ENCODE measurements at places on chromosomes 2 and 18.
A peak's percentile ranks its signal among the peaks of the same experiment; 100 is the strongest.

DNA sequence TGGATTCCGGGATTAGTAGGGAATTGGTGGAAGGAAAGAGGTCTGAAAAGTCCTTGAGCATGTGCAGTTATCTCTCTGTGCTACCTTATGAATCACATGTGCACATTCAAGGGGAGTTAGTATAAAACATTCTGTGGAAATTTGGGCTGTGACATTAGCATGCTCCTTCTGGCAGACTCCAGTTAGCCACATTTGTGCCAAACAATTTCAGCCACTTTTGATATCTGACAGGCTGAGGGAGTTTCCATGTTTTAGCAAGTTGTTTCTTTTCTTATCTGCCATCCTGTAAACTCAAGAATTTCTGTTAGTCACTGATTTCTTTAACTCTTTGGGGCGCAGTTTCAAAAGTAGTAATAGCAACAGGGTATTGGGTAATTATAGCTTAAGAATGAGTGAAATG is 28.3 kb upstream of the GYPC start:
- DNase-seq = no peak

DNA sequence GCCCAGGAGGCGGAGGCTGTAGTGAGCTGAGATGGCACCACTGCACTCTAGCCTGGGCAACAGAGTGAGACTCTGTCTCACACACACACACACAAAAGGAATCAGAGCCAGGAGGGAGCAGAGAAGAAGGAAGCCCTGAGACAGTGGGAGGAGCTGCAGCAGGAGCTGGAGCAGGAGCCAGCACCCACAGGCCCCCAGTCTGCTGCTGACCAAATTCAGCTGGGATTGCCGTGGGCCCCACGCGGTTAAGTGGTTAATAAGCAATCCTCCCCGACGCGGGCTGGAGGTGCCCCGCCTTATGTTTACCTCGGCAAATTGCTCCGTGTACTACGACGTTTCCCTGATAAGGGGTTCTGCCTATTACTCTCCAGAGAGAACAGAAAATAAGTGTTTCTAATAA is 265.3 kb downstream of the TWIST2 start:
- DNase-seq = no peak

- DNase-seq = no peak
Observed at GRCh38 chr2:66430505-66431273, 4.2 kb upstream of the MEIS1 start.

DNA sequence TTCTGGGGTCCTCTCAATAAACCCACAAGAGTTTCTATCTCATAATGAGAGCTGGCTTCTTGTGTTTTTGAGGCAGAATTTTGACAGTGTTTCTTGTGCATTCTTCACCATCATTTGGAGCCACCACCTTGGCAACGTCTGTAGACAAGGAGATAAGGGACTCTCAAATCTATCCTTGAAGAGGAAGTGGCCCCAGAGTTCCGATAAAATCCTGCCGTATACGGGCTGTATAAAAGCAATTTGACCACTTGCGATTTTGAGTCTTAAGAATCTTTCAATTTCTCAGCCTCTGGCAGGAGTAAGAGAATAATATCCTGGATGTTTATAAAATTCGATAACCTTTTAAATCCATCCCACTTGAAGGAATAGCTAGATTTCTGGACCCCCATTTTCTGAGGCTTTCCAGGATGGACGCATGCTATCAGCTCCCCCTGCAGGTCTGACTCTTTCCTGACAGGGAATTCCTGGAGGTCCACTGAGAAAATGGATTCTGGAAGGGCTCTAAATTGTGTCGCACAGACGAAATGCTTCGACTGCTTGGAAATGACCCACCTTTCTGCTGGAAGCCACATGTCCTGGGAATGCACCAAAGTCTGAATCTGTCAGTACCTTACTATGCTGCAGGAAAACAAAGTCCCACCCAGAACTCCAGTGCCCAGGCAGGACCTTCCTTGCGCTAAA is 54.1 kb downstream of the E2F6 start:
- DNase-seq = no peak

- peak; percentile 98 for DNase-seq
Observed at GRCh38 chr2:191612496-191612895, 65.4 kb upstream of the NABP1 start.

DNA sequence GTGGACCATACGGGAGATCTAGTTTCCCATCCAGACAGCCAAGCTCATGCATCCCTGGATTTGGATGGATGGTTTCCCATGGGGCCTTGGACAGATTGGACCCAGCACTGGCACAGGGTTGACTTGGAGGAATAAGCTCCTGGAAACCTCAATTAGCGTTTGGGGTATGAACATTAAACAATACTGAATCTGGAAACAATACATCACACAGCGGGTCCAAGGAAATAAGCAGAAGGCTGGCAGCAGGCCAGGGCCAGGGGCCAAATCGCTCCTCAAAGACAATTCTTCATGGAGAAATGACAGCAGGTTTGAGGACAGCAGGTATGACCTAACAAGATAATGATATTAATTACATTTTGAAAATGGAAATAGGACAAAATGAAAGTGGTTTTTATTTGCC is 540.6 kb downstream of the RIT2 start:
- DNase-seq = no peak

DNA sequence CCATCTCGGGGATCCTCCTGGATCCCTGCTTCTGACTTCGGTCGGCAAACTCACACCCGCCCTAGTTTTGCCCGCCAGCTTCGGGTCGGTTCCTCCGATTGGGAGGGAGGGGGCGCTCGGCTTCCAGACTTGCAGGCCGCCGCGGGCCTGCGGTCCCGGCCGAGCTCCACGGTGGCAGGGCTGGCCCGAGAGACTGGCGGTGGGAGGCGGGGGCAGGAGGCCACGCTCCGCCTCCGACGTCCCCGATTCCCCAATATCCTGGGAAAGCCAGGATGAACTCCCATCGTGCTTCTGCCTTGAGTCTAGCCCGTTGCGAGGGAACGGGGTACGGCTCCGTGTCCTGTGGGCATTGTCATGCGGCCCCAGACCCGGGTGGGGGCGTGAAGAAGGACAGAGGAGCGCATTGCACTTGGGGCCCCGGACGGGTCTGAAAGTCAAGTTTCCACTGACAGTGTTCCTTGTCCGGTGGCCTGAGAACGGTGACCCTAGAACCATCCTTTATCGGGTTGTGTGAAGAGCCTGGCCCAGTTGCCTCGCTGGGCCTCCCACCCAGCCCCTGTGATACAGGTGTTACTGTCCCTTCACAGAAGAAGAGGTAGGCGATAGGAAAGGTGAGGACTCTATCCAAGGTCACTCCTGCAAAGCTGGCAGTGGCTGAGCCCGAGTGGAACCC is 2.4 kb upstream of the INHBB start:
- DNase-seq = no peak

- no peak for DNase-seq
Observed at GRCh38 chr2:102724016-102724490, 37.8 kb upstream of the TMEM182 start.

- DNase-seq = no peak
Observed at GRCh38 chr2:129903586-129904425, 75.7 kb upstream of the RAB6C start.

DNA sequence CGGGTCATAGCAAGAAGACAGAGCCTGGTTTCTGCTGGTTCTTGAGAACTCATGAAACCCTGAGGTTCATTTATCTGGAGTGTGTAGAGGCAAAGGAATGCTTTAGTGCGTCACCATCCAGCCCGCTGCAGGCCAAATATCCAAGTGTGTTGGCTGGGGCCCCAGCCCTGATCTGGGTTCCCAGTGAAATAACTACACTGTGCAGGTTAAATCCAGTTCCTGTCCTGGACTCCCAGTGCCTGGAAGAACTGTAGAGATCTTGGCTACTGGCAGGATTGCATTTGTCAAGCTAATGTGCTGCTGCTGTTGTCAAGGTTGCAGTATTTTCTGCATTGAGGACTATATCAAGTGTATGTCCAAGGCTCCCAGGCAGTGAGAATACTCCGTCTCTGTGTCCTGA is 89.9 kb downstream of the MAPK4 start:
- no peak for DNase-seq

- DNase-seq = no peak
Observed at GRCh38 chr2:68604077-68604476, 39.3 kb upstream of the PROKR1 start.

DNA sequence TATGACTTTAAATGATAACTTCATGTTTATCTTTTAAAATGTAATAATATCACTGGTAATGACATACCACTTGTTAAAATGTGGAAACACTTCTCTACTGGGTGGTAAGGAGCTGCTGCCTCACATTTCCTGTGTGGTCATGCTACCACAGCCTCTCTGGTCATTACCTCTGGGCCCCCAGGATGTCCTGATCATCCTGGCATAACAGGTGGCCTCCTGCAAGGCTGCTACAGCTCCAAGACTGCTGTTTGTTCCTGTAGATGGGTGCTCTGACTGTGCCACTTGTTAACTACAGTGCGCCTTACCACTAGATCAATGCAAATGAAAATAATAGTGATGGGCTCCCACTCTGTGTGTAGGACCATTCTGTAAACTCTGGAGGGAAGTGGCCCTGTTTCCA is 500.2 kb upstream of the SPRED2 start:
- DNase-seq = no peak

DNA sequence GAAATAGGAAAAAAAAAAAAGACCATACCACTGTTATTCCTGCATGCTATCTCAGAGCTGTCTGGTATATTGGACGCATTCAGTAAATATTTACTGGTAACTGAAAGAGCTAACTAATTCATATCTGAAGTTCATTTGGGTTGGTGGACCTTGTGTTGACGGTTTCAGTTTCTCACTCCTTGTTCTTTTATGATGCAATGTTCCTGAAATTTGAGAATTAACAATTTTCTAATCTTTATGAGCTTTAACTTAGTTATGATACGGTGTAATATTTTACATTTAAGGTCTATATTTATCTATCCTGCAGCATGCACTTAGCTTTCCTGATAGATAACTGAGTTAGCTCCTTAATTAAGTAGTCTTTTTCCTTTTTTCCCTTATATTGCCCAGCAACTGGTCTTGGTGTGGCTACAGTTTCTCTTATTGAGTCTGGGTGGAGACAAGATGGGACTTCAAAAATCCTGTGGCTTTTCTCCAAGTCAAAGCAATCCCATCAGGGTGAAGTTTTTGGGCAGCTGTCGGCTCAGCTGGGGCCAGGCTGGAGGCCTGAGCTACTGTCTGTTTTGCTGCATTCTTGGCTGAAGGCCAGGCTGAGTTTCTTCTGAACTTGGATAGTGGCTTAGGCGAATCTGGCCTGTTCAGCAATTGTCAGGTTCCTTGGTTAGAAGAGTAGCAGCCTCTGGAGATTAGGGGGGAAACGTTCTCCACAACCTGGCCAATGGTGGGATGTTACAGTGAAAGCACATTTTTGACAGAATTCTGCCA is 78.4 kb upstream of the MEX3C start:
- no peak for DNase-seq

DNA sequence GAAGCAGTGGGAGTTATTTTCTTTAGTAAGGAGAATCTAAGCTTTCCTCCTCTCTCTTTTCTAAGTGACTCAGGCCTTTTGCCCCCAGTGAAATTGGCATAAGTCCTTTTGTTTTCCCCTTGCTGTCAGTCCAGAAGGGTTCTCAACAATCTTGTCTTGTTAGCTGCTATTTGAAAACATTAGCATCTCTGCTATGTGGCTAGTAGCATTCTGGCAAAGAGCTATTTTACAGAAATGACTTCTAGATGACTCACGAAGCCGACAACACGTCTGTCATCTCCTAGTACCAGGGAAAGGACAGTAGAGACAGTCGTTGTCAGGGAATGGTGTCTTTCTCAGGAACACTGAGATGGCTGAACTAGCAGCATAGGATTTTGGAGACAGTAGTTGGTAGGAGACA is 14.7 kb downstream of the SMARCAL1 start:
- DNase-seq = peak; percentile 28

GRCh38 chr2:95346231-95346737 is 49.1 kb downstream of the KCNIP3 start:
- no peak for DNase-seq

GRCh38 chr2:16184341-16184890 is 244.1 kb downstream of the MYCN start:
- DNase-seq = no peak

GRCh38 chr18:9734189-9734588 is 26.1 kb downstream of the RAB31 start:
- DNase-seq = no peak

DNA sequence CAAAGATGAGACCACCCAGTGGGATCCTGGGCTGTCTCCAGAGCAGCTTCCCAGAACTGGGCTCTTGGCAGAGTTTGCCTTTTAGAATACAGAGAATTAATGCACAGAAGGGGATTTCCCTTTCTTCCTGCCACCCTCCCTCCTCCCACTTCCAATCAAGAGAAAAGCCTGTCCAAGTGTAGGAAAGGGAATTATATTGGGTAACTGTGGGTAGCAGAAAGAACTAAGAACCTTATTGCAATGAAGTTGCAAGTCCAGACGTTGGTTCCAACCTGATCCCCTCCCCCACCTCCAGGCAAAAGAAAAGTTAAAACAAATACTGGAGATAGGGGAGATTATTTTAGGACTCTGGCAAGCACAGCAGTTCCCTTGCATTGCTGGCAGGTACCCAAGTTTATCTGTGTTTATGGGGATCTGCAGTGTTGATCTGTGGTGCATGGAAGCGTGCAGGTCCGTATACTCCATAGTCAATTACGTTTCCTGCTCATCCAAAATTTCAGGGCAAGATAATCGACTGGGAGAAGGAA is 114.3 kb downstream of the PRKCE start:
- DNase-seq = no peak

GRCh38 chr2:75466708-75467311 is 93.9 kb downstream of the EVA1A start:
- DNase-seq = no peak

DNA sequence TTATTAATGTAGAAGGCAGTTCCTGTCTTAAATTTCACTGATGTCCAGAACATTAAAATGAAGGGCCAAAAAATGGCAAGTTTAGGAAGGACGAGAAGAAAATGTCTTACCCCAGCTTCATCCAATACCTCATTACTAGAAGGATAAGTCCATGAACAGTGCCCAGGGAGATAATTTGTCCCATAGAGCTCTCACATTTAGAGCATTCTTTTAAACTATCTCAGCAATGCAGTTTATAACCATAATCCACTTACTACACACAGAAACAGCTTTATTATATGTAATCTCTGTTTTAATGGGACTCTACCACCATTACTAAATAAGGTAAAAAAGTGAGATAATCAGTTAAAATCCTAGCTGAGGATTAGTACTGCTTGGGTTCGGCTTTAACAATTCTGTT is 142.5 kb downstream of the PARD3B start:
- no peak for DNase-seq

GRCh38 chr2:45406621-45407020 is 204.4 kb downstream of the SRBD1 start:
- DNase-seq = no peak
